ENCODE measurements at places on chromosomes 4 and X.

- no peak for DNase-seq
Observed at GRCh38 chrX:121301356-121301755, 253.9 kb downstream of the GLUD2 start.

GRCh38 chrX:64205441-64205734 lies at the start of gene AMER1:
Gene AMER1, minus strand, starts transcription at chrX:64205708. Its CDS starts 12,422 bp downstream, at chrX:64193286.
- DNase-seq: no peak

GRCh38 chr4:78320349-78320935 lies 231.1 kb upstream of the ANXA3 start:
- DNase-seq: no peak

DNA sequence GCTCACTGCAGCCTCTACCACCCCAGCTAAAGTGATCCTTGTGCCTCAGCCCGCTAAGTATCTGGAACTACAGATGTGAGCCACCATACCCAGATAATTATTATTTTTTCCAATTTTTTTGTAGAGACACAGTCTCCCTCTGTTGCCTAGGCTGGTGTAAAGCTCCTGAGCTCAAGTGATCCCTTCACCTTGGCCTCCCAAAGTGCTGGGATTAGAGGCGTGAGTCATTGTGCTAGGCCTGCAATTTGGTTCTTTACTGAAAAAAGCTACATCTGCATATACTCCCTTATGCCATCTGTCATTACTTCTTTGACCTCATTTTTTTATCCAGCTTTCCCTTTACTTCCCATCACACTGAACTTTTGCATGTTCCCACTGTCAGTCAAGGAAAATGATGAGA lies 2012.4 kb upstream of the IGFBP7 start:
- no peak for DNase-seq

DNA sequence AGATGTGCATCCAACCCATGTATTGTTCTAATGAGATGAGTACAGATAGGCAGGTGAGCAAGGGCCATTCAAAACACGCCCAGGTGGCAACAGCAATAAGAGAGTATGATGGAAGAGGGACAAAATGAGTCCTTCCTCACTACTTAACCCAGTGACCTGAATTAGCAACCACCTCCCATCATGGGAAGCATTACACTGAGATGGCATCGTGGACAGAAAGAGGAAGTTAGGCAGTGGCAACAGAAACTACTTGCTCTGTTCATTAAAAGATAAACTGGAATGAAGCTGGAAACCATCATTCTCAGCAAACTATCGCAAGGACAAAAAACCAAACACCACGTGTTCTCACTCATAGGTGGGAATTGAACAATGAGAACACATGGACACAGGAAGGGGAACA lies 17.2 kb downstream of the RXFP1 start:
- no peak for DNase-seq

GRCh38 chr4:184369871-184370270 lies 104.5 kb downstream of the IRF2 start:
- DNase-seq: no peak

DNA sequence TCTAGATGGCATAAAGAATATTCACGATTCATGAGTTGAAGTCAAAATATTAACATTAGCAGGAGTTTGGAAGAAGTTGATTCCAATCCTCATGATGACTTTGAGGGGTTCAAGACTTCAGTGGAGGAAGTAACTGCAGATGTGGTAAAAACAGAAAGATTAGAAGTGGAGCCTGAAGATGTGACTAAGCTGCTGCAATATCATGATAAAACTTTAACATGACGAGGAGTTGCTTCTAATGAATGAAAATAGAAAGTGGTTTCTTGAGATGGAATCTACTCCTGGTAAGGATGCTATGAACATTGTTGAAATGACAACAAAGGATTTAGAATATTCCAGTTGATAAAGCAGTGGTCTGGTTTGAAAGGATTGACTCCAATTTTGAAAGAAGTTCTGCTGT lies 70.1 kb upstream of the TMLHE start:
- no peak for DNase-seq

GRCh38 chr4:71833232-71833900 lies 49.5 kb upstream of the GC start:
- no peak for DNase-seq

DNA sequence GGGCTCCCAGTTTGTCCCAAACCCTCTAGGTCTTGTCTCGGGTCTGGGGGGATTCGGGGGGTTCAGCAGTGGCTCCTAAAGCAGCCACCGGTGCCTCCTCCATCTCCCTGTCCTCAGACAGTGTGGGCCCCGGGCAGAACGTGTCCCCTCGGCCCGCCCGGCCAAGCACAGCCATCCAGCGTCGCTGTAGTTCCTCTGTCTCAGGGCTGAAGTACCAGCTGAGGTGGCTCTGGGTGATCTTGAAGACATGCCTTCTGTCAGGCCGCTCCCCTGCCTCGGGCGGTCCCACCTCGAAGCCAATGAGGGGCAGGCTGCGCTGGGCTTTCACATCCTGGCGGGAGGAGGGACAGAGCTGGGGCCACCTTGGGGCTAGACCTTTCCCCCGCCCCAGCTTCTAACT lies 5.9 kb downstream of the TSR2 start:
- no peak for DNase-seq

GRCh38 chrX:133188631-133189030 lies 29.5 kb downstream of the TFDP3 start:
- no peak for DNase-seq

- no peak for DNase-seq
Observed at GRCh38 chrX:79568309-79568708, 201.2 kb upstream of the ITM2A start.
